ENCODE measurements at places on chromosomes 12 and 14.

- no peak for DNase-seq
These were observed 24.4 kb downstream of the SYNE3 start for GRCh38 chr14:95491936-95492608.

- no peak for DNase-seq
These were observed 343.9 kb downstream of the NPAS3 start for GRCh38 chr14:33282331-33283230.

DNA sequence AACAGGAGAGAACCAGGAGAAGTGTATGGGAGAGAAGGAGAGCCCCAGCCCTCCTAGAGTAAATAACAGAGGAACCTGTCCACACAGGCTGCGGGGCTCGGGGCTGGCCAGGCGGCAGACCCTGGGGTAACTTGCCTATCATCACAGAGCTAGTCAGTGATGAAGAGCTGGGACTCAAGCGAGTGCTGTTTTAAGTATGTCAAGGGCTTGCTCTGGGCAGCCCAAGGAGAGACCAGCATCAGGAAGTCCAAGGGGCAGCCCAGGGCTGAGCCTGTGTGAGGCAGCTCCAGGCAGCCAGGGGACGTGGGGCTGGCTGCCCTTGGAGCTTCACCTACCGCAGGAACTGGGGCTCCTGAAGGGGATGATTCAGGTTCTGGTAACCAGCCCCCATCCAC is 10.0 kb downstream of the VWF start:
- DNase-seq: no peak

DNA sequence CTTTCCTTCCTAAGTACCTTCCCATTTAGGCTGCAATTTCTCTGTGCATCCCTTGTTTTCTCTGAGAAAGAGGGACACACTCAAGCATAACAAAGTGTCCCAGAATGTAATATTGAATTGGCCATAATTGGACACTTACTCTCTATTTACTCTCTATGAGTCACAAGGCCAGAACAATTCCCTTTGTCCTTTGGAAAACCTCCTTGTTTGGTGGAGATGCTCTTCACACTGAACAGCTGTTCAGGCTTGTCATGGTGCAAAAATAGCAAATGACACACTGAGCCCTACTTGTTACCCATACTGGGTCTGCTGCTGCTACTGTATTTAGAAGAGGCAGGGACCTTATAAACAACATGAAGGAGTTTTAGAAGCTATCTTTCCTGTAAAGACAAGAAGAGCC is 1590.5 kb upstream of the TMEM132C start:
- no peak for DNase-seq

DNA sequence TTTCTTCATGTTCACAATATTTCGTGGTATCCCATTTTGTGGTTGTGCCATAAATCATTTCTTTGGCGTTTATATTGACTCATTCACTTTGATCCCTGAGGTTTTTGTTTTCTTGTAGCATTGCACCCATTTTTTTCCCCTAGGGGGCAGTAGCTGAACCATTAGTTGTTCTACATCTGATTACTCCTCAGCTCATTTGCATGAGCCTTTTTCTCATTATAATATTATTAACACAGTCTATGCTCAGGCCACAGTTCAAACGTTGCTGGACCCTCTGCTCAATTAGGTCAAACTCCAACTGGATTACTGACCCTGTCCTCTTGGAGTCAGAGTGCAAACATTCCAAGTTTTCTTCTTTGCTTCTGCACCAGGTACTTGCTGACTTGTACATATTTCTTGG is 475.4 kb upstream of the SEL1L start:
- no peak for DNase-seq

- no peak for DNase-seq
These were observed 62.8 kb downstream of the TSHR start for GRCh38 chr14:81018251-81018650.

DNA sequence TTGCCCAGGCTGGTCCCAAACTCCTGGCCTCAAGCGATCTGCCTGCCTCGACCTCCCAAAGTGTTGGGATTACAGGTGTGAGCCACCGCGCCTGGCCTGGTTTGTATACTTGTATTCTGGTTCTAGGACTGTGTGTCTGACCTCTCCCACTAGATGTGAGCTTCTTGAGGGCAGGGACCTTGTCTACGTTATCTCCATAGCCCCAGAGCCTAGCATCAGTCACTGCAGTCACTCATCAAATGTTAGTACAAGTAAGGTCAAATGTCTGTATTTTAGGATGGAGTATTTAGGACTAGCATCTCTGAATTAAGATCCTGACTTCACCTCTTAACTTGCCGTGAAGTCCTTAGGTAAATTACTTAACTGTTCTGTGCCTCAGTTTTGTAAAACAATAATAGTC is 2.9 kb downstream of the RILPL2 start:
- no peak for DNase-seq

- no peak for DNase-seq
These were observed 128.8 kb downstream of the PAPOLA start for GRCh38 chr14:96631030-96631429.

- DNase-seq: no peak
These were observed 143.9 kb upstream of the HIF1A start for GRCh38 chr14:61551384-61551783.

GRCh38 chr12:127108360-127109215 is 1158.4 kb upstream of the TMEM132C start:
- peak; percentile 48 for DNase-seq

DNA sequence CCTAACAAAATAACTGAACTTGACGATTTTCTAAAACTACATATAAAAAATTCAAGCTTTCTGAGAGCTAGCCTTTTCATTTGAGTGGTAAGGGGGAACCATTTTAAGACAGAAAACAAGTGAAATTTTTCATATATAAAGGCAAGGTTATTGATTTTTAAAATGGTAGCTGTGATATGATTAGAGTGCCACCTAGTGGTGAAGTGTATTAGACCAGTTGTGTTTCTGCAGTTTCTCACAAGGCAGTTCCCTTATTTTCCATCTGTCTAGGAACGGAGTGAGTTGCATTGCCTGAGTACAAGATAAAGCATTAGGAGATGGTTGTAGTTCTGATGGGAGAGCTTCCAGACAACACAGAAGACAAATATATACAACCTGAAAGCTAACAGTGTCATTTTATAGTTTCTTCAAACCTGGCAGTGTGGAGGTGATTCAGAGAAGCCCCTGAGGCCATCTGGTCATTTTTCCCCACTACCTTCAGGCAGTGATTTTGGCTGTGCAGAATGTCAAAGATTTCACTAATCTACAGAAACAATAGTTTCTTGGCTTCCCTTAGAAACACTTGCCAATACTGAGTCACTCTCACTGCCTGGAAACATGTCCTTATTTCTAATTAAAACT is 180.8 kb downstream of the C12orf50 start:
- DNase-seq: peak; percentile 78

GRCh38 chr14:106185837-106186233 is 659.5 kb downstream of the TMEM121 start:
- DNase-seq: no peak

GRCh38 chr12:30930238-30930637 is 3.7 kb downstream of the TSPAN11 start:
- DNase-seq: no peak

- DNase-seq: no peak
These were observed 9.1 kb upstream of the DPF3 start for GRCh38 chr14:72902801-72903530.

DNA sequence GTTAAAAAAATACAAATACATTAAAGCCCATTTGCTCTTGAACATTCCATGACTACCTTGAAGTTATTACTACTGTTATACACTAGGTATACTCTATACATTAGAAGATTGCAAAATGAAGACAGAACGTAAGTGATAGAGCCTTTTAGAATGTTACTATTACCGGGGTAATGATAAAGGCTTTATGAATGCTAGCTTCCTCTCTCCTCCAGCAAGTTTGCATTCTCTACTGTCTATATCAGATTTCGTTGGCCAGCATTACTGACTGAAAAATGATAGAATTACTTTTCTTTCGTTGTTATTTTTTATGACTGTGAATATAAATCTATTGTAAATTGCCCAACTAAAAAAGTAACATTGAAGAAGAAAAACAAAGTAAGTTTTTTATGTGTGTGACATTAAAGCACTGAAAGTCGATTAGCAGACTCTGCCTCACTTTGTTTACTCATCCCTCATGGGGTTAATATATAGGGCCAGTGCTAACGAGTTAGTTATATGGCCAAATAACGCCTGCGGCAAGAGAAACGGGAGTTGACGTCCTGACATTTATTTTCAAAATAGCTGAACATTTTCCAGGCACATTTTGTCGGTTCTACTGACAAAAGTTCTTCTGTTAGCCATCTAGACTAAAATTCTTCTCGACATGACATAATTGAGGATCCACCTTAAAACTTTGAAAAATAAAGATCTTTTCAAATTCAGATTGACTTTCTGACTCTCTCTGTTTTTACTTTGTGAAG is 163.8 kb upstream of the KITLG start:
- DNase-seq: no peak

DNA sequence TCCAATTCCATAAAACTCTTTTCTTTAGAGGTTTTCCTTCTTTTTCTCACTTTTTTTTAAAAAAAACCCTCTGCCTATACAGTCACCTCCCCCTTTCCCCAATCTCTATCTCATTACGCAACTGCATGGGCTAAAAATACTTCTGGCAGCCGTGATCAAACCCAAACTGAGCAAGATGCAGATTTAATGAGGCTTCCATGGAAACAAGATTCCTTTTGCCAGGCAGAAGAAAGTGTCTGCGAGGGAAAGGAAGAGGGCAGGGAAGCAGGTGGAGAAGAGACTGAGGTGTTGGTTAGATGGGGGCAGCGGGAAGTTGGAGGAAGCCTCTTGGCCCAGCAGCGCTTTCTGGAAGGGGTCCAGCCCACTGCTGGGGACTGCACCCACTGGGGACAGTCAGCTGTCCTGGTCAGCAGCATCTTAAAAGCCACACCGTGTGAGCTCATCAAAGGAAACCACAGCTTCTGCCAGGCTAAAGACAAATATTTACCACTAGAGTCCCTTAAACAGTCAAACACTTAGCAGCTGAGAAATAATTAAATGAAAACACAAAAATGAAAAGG is 90.4 kb downstream of the SLC8A3 start:
- no peak for DNase-seq

DNA sequence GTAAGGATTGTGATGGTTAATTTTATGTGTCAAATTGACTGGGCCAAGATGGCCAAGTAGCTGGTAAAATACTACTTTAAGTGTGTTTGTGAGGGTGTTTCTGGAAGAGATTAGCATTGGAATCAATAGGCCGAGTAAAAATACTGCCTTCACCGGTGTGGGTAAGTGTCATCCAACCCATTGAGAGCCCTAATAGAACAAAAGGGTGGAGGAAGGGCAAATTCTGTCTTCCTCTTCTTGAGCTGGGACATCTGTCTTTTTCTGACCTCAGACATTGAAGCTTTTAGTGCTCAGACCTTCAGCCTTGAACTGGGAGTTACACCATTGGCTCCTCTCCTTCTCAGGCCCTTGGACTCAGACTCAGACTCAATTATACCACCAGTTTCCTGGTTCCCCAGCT is 8.0 kb upstream of the ETV6 start:
- DNase-seq: no peak

All from LoVo (cell line).